ENCODE measurements at places on chromosomes 5 and 9.

GRCh38 chr9:16516891-16517290, 353.6 kb downstream of the BNC2 start:
- DNase-seq = no peak

GRCh38 chr5:103262422-103262871, 3.9 kb downstream of the MACIR start:
- no peak for DNase-seq

- no peak for DNase-seq
Observed at GRCh38 chr5:152912924-152913323, 507.8 kb upstream of the NMUR2 start.

DNA sequence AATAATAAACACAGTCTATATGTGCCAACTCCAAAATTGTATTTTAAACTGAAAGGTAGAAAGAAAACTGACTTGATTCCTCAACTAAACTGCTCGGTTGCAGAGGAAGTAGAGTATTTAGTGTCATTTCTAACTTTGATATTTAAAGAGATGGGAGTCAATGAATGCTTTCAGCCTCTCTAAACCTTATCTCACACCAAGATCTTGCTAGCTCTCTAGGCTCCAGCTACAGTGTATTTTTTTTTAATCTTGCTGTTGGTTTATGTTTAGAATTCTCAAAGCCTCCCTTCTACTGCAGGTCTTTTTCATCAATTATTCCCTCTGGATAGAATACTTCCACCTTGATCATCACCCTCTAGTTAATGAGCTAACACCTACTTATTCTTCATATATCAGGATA, 419.4 kb upstream of the ZNF462 start:
- no peak for DNase-seq

DNA sequence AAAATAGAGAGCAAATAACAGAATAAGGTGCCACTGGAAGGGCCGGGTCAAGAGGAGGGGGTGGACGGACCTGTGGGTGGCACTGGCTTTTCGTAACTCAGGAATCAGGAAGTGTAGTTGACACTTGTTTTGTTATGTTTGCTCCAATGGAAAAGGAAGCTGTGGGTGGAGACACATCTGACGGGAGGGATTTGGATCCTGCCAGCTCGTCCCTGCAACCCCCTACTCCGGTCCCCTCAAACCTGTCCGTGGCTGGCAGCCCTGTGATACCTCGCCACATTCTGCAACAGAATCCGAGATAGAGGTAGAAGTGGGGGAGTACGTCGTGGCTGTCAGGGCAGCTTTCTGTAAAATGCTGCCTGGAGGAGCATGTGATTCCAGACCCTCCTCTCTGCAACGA, 104.2 kb upstream of the IER5L start:
- DNase-seq = no peak

DNA sequence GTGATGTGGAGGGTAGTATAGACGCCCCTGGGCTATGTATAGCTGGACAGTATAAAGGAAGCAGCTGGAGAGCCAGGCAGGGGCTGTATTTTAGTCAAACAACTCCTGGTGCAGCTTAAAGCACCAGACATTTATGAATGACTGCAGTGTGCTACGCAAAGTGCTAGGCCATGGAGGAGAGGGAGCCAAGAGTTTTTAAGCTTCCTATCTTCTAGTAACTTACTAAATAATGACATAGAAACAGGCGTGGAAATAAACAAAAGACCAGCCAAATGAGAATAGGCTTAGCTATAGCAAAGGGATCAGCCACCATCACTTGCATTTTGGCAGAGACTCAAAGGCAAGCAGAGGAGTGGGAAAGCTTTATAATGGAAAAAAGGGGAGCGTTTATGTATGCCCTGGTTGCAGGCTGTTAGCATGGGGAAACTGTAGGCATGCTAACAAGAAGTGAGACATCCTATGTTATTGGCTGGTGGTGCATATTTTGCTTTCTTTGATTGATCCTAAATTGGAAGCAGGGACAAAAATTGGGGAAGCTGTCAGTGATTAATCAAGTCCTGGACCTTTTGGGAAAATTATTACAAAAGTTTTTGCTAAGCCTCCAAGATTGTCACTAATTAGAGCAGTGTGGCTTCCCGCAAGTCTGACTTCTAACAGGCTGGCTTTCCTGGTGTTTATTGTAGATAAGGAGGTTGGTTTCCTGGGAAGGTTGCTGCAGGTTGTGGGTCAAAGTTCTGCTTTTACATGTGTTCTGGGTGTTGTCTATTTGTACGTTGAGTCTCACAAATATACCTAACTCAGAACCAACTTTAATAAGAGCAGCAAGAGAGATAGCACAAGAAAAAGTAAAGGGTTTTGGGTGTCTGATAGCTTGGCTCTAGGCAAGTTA, 46.6 kb downstream of the RAB3C start:
- DNase-seq = no peak

DNA sequence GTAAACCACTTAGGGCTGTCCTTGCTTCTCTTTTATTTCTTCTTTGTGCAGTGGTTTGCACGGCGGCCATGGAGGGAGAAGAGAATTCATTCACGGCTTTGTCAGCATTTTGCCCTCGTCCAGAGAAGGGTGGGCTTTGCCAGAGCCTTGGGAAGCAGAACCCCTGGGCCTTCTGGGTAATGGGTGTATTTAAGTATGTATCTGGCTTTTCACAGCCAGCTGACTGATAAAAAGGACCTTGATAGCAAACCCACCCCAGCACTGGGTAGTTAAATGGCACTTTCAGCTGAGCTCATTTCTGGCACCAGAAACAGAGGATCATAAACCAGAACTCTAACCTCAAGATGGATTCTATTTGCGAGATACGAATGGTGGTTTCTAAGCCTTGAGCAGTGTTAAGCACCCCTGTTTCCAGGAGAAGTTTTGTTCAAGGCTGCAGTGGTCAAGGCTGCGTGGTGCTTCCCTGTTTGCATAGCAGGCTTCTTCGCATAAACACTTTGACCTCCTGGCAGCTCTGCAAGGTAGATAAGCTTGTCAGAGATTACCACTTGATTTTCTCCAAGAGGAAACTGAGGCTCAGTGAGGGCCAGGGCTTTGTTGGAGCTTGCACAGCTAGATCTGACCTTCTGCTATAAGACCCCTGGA, 441.6 kb upstream of the KLF4 start:
- no peak for DNase-seq

DNA sequence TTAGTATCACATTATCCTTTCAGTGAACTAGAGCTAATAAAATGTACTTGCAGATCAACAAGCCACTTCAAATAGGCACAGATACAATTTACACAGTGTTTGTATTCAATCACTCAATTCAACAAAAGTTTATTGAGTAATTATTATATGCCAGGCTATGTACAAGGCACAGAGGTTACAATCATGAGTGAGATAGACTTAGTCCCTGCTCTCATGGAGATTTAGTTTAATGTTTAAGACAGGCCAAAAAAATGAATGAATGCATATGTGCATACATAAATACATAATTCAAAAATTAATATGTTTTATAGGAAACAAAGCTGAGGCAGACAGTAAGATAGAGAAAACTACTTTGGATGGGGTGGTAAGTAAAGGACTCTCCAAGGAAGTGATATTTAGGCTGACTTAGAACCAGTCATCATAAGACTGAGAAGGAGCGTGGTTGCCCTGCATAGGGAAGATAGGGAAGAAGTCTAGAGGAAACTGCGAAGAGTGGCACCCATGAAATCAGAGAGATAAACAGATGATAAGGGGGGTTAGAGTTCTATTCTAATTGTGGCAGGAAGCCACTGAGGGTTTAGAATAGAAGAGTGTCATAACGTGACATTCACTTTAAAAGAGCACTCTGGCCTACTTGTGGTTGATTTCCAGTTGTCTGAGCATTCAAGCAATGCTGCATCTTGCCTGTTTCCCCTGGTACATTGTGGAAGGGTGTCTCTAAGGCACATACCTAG, 49.7 kb upstream of the GRAMD2B start:
- no peak for DNase-seq

DNA sequence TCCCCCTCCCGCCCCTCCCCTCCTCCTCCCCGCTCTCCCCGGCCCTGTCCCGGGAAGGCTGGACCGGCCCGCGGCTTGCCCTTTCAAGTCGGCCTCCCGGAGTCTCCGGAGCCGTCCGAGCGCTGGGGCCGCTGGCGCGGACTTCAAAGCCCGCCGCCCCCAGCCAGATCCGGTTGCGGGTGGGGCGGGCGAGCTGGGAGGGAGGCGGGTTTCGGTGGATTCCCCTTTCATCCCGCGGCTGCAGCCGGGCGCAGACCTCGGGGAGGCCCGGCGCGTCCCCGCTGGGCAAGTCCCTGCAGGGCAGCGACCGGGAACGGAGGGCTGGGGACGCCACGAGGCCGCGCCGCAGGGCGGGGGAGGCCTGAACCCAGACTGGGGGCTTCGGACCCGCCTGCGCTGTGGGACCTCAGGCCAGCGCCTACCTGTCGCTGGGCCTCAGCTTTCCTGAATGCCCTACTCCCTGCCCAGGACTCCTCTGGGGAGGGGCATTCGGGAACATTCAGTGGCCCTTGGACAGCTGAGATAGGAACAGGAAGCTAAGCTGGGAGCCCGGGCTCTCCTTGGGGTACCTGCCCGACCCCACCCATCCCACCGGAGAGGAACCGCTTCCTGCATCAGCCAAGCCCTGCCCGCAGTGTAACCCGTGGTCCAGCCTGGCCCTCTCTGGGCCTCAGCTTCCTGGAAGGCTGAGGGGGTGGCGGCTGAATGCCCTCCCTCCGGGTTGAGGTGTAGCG, 23.4 kb downstream of the C9orf50 start:
- DNase-seq = no peak

- no peak for DNase-seq
Observed at GRCh38 chr9:12776513-12777055, 1.8 kb downstream of the LURAP1L start.

DNA sequence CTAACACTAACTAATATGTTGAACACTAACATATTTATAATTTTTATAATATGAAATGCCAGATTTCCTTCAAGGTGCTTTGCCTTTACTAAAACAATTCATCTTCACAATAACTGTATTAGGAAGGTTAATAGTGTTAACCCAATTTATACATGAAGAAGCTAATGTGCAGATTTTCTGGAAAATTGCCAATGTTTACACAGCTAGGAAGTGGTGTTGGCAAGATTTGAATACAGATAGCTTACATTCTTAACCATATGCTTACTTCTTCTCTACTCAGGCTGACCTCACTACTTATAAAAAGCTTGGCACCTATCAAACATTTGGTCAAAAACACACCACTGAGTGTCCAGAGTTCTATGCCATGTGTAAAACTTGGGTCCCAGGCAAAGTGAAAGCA, 445.4 kb upstream of the ITGA1 start:
- peak; percentile 88 for DNase-seq

GRCh38 chr9:111094958-111095357, 56.7 kb upstream of the LPAR1 start:
- DNase-seq = no peak

DNA sequence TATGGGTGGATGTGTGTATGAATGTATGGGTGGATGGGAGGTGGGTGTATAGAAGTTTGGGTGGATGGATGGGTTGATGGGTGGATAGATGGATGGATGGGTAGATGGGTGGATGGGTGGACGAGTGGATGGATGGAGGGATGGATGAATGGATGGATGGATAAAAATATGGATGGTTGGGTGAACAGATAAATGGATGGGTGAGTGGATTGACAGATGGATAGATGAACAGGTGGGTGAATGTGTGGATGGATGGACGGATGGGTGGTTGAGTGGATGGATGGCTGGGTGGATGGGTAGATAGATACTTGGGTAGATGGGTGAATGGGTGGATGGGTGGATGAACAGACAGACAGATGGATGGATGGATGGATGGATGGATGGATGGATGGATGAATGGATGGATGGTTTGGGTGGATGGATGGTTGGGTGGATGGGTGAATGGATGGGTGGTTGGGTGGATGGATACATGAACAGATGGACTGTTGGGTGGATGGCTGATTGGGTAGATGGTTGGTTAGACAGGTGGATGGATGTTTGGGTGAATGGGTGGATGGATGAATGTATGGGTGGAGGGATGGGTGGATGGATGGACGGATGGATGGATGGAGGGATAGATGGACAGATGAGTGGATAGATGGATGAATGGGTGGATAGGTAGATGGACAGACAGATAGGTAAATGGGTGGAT, 166.8 kb downstream of the IRX2 start:
- DNase-seq = no peak

DNA sequence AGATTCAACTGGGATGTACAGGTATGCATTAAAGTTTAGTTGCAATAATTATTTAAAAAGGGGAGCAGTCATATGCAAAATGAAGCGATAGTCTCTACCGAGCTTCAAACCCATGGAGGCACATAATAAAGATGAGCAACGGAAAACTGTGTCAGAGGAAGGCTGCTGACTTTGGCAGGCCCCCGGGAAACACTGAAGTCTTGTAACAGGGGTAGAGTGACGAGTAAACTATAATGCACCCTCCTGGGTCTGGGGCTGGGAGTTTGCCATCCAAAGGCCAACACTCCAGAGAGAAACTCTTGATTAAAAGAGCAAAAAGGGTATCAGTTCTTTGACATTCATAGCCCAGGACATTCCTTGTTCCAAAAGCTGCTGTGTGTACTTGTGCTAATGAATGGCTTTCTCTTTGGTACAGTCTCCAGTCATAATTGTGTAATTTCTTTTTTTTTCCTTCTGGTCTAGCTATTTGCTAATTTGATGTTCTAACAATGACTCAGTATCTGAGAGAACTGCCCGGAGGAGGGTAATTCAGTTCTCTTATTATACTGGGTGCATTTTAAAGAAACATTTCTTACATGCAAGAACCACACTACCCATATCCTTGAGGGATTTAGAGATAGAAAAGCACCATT, 59.2 kb downstream of the TNC start:
- DNase-seq = no peak

DNA sequence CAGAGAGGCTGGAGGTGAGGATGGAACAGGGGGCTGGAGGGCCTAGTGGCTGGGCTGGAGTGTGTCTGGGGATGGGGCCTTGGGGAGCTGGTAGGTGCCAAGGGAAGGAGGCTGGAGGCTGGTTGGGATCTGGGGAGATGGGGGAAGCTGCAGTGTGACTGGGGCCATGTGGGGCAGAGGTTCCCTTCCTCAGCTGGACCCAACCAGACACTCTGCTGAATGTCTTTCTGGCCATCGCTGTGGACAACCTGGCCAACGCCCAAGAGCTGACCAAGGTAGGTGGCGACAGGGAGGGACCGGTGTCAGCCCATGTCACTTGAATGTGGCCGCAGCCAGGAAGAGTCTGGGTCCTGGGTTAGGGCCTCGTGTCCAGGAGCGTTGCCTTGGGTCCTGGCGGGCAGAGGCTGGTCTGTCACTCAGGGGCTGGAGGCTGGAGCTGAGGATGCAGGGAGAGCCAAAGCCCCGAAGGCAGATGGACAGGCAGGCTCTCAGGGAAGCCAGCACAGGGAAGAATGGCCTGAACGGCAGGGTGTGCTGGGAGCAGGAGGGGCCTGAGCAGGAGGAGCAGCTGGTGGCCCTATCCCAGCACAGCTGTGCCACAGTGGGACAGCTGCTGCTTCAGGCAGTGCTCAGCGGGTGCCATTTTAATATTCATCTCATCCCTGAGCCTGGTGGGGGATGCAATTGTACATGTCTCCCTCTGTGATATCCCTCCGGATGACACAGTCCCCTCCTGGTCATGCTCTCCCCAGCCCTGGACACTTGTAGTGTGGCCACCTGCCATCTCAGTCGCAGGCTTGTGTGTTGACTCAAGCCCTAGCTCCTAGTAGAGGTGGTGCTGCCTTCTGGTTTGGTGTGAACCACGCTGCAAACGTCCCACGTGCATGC, 132.5 kb downstream of the CACNA1B start:
- no peak for DNase-seq

All from DMS79 treated with DMSO at 0.1 percent for 48 hours (cell line).